ENCODE measurements at places on chromosomes 13 and 19.

DNA sequence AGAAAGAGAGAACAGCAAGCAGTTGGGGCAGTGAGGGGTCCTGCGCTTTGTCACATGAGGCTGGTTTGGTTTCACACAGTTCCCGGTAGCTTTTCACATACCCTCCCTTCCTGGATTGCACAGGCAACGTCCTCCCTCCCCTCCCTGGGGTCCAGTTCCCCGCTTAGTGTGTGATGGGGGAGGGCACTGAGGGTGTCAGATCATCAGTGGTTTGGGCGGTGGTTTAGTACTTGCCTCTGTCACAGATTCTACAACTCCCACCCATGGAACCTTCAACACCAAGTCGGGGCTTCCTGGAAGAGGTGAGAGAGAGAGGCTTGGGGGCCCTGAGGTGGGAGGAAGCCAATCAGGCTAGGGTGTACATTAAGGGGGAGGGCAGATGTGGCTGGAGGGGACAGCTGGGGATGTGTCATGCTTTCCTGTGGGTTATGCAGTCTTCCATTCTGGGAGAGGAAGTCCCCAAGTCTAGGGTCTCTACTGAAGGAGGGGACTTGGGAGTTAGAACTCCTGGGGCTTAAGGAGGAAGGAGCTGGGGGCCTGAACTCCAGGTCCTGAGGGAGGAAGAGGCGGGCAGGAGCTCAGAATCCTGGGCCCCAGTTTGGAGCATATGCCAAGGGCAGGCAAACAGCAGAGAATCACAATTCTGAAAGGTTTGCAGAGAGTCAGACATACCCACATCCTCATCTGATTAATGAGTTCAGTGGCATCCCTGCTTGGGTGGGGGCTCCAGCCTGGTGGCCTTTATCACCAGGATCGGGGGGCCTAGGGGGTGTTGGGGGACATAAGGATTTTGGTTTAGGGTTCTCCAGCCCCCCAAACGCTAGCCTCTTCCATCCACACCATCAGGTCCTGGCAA, at the start of gene NKG7:
Gene NKG7 (minus strand): TSS at position 6 of the 856 bp plus-strand sequence. CDS start 119 bp downstream, outside the sequence.
- DNase-seq: peak; percentile 83

- no peak for DNase-seq
Measured at GRCh38 chr19:3976495-3977241, 5.8 kb upstream of the DAPK3 start.

DNA sequence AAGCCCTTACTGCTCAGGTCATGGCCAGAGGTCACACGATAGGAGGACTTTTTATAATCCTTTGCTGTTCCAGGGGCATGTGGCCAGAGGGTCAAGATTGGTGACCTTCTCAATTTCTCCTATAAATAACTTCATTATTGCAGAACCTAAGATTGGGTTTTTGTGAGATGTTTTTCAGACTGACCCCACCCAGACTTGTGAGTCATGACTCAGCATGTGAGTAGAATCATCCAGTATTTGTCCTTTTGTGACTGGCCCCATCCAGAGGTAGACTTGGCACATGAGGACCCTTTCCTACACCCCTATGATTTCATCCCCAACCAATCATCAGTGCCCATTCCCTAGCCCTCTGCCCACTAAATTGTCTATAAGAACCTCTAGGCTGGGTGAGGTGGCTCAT, 84.5 kb upstream of the ABCC4 start:
- DNase-seq: no peak

GRCh38 chr13:21287331-21287907, 111.0 kb downstream of the MRPL57 start:
- no peak for DNase-seq

GRCh38 chr13:39773833-39774232, 118.4 kb downstream of the COG6 start:
- DNase-seq: no peak

- DNase-seq: no peak
Measured at GRCh38 chr13:21100211-21100610, 38.8 kb upstream of the LATS2 start.

DNA sequence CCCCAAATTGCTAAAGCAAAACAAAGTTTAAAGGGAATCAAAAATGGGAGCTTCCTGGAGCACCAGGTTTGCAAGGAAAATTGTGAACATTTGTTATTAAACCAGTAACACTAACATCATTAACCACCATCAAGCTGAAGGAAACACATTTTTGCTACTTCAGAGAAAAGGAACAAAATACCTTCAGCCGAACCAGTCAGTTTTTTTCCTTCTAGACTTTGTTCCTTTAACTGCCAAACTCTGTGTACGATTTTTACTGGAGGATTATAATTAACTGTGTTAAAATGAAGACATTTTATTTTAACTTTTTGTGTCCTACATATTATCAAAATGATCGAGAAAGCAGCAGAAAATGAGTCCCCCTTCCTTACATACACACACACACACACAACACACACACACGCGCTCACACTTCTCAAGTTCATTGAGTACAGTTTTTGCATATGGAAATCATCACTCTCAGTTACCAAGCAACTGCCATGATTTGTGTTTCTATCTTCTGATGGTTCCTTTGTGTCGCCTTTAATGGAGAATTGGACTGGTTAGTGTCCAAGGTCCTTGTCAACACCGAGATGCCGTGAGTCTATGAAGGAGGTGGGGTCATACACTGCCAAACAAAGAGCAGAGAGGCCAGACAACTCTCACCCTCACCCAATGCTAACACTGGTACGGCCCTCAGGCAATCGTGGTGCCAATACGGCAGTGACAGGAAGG, 9.8 kb upstream of the SERP2 start:
- no peak for DNase-seq

- no peak for DNase-seq
Measured at GRCh38 chr13:110572778-110573118, 11.2 kb upstream of the RAB20 start.
